ENCODE measurements at places on chromosomes 1 and 21. TPM values are rescaled to one million over a fixed set of nuclear protein-coding genes. Genes with fewer than 3 reads are reported as not detected.

DNA sequence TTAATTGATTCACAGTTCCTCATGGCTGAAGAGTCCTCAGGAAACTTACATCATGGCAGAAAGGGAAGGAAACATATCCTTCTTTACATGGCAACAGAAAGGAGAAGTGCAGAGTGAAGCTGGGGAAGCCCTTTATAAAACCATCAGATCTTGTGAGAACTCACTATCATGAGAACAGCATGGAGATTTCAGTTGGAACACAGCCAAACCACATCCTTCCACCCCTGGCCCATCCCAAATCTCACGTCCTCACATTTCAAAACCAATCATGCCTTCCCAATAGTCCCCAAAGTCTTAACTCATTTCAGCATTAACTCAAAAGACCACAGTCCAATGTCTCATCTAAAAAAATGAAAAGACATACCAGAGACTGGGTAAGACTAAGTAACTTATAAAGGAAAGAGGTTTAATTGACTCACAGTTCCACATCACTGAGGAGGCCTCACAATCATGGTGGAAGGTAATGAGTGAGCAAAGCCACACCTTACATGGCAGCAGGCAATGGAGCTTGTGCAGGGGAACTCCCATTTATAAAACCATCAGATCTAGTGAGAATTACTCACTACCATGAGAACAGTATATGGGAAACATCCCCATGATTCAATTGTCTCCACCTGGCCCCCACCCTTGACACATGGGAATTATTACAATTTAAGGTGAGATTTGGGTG, 105.2 kb downstream of the MRPL39 start:
- DNase-seq = no peak

The C1orf94 gene
- not detected for total RNA-seq

DNA sequence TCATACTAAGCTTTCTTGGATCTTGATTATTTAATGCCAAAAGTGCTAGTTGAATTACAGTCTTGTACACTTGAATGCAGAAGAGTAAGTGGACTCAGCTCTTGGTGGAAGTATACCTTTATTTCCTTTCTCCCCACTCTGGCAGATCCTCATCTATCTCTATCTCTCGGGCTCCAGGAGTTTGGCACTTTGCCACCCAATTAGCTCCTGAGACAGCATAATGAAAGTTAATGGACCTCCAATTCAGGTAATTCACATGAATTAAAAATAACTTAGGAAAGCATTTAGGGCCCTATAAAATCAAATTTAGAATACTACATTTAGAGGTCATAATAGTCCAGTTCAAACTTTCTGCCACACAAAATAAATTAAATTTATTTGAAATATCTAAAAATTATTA, 67.4 kb downstream of the OLFM3 start:
- DNase-seq = no peak

DNA sequence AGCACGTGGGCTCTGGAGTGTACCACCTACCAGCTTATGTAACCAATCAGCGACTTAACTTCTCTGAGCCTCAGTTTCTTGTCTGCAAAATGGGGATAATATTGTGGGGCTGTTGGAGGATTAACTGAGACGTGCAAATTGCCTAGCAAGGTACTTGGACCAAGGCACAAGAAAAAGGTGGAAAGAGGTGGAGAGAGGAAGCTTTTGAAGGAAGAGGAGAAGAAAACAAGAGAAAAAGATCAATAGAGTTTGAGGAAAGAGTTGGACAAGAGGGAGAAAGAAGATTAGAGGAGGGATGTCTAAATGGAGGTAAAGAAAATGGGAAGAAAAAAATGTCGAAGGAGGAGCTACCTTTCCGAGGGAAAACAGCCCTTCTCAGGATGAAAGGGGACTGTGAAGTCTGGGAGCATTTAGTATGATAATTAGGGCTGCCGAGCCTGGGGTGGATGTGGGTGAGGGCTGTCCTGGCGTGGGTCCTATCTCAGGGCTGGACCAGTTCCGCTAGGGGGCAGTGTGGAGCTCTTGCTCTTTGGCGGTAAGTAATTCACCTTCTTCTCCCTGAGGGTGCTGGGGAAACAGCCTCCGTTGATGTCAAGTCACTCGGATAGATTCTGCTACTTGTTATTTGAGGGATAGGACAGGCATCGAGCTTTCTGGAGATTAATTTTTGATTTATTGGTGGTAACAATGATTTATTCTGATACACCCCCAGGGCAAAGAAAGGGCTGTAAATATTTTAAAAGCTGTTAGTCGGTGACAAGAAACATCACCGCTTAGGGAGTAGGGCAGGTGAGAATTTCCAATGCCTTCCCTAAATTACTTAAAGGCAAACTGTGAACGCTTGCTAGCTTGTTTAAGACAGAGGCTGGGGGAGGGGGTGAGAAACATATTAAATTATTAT, 79.0 kb upstream of the NFASC start:
- no peak for DNase-seq

DNA sequence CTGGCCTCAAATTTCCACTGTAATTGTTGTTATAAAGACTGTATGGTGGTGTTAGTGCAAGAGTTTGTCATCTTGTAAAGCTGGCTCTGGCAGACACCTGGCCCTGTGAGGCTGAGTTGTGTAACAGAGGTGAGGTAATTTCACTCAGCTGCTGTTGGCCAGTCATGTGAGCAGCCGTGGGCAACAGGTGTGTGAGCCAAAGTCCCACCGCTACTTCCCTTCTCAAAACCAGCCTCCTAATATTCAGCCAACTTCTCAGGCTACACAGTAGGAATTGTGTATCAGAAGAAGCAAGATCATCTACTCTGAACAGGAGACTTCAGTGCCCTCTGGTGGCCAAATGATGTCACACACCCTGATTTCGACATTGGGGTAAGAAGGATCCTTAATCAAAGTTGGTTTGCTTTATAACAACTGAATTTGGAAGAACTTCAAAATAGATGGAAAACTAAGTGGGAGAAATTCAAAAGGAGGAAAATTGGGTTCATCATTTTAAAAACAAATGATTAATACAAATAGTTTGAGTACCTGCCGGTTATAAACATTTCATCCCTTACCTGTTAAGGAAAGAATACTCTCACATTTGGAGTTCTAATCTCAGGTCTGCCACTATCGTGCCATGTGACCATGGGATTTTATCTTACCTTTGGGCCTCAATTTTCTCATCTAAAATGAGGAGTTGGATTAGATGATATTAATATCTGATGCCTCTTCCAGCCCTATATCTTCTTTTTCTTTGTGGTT, 2.6 kb upstream of the CREG1 start:
- DNase-seq = no peak

- DNase-seq = no peak
Observed at GRCh38 chr1:51285055-51285454, 45.3 kb downstream of the TTC39A start.

- DNase-seq = no peak
Observed at GRCh38 chr1:71081697-71082080, 854 bp upstream of the ZRANB2 start.

The ERRFI1 gene
- total RNA-seq = 35.1 TPM

DNA sequence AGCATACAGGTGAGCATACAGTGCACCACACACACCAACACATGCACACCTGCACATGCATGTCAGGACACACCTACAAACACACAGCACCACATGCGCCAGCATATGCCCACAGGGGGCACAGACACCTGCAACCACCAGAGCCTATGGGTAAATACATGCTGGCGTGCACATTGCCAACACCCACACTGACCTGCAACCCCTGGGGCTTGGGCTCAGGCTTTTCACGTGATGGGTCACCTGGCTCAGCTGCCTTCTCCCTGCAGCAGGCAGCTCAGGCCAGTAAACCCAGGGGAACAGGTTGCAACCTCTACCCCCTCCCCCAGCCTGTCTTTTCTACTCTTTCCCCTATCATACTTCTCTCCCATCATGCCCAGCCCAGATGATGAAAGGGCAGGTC, 8.1 kb downstream of the CD247 start:
- DNase-seq = no peak

The PODN gene
- 17.1 TPM for total RNA-seq

The CLDN19 gene
- 0.69 TPM for total RNA-seq

DNA sequence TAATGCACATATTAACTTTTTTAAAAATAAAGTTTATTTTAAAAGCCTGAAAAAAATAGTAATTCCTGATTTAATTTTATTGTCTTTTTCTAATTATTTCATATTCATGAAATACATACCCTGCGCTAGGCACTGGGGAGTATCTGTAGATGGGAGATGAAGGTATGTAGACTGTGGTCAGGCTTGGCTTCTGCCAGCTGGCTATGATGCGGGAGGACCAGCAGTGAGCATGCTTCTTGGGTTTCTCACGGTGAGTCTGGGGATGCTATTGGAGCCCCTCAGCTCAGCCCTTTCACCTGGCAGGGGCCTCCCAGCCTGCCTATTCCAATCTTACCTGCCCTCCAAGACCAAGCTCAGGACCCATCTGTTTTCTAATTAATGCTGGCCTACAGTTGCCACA, 138.4 kb downstream of the NOS1AP start:
- DNase-seq = no peak

The HMGCS2 gene
- total RNA-seq = 11.6 TPM

The ANKRD35 gene
- 2.2 TPM for total RNA-seq

Measured in urinary bladder (tissue), 4 donors.